Activated CD8-positive, alpha-beta memory T cell treated with anti-CD3 and anti-CD28 coated beads for 4 hours (primary cell): ENCODE measurements at places on chromosomes 6 and 20.

DNA sequence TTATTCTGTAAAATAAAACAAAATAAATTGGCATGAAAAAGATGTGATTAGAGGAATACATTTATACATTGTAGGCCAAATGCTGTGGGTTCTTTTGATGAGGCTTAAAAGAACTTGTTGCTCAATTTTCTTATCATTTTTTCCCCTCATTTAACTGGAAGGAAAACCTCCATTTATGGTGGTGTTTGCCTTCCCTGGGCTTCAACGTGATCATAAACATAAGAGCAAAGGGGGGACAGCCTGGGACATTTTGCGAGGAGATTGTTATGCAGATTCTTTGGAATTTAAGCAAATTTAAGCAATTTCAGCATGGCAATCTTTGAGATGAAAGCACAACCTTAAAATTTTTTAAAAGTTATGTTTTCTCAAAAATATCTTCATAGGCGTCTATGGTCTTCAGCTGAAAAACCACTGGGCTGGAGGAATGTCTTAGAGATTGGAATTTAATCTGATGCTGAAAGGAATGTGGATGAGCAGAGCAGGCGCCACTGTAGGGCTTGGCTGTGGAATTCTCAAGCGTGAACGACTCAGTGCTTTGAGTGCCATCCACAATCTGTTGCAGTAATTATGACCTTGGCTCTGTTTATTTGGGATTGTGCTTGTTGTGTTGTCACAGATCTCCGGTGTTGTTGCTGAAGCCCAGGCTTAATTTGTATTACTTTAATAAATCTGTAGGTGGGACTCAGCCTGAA lies 149.4 kb upstream of the MLIP start:
- DNase-seq, result no peak

DNA sequence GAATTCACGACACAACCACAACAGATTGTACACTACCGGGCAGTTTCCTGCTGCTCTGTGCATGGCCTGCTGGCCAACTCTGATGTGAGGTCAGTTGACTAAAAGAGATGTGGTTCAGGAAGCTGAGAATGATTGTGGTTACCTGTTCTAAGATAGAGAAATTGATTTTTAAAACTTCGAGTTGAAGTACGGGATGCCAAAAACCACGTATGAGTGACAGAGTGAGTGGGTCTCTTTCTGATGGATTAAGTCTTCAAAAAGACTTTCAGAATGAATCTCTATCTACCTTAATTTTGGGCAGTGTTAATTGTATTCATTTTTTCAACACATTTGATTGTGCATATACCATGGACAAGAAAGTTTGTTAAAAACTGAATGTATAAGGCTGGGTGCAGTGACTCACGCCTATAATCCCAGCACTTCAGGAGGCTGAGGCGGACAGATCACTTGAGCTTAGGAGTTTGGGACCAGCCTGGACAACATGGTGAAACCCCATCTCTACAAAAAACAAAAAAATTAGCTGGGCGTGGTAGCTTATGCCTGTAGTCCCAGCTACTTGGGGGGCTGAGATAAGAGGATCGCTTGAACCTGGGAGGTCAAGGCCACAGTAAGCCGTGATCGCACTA lies 121.2 kb downstream of the SGK1 start:
- DNase-seq, result no peak

DNA sequence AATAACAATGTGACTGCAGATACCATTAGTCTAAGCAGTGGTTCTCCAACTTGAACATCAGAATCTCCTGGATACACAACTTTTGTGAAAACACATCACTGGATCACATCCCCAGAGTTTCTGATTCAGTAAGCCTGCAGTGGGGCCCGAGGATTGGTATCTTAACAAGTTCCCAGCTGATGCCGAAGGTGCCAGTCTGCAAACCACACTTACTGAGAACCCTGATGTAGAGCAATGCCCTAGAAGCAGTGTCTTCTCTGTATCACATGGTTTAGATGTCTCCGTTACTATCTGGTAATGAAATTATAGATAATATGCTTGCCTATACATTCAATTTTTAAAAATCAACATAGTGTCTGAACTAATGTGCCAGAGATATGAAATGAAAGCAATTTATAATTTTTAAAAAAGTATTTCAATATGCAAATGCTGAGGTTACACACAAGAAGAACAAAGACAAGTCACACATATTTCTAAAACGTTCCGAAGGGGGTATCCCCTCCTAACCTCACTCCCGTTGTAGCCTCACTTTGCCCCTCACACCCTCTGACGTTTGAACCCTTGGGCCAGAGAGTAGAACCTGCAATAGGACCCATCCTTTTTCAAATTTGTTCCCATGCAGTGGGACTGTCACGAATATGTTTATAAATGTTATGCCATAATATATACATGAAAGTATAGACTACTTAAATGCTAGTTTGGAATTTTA lies 115.4 kb upstream of the SAMD5 start:
- no peak for DNase-seq

GRCh38 chr6:157911278-157911677 lies 70.4 kb upstream of the SYNJ2 start:
- no peak for DNase-seq

DNA sequence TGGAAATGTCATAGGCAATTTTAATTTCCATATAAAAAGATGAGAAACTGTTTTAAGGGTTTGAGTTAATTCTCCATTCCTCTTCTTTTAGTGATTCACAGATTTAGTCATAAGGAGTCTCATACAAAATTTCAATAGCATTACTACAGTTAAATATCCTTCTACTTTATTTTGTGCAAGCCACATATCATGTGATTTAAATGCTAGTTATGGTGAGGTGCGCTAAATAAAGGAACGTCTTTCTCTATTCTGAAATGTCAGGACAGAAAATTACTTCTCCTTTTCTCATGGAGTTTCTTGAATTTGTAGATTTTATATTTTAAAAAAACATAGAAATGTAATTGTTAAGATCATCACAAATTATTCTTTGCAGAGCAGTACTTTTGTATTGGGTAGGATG lies 50.0 kb upstream of the SUPT3H start:
- DNase-seq, result no peak

DNA sequence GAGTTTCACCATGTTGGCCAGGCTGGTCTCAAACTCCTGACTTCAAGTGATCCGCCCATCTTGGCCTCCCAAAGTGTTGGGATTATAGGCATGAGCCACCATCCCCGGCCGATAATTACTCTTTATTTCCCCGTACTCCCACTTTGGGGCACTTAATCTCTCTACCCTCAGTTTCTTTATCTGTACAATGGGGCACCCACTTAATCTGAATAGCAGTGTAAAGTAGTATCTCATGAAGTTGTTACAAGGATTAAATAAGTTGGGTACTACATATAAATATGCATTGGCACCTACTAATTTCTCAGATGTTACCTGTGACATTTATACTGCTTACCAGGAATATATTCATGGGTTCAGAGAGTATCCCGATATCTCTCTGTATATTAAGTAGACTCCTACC lies 15.2 kb downstream of the GINM1 start:
- DNase-seq, result no peak

DNA sequence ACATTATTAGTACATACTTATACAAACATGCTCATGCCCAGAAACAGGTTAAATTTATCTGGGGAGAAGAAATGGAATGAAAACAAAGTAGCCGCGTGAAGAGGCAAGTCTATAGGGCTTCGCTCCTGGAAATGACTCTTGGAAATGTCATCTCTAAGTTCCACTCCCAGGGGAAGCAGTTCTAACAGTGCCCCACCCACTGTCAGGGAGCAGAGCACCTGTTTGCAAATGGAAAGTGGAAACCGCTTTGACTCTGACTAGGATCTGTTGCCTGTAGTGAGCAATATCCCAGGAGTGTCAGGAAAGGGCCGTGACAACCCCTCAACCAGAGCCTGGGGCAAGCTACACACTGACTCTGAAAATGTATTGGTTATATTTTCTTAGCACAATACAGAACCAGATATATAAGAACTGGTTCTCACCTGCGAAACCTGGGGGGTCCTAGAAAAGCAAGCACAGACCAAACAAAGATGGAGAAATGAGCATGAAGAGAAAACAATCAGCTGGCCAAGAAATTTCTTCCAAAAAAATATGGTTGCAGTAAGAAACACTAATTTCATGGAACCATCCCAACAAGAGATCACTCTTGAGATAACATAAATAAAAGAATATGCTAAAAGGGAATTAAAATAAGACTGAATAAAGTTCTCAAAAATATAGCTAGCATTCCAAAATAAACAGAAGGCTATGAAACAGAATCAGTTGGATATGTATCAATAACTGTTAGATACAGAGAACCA lies 47.5 kb upstream of the CRISP1 start:
- no peak for DNase-seq

DNA sequence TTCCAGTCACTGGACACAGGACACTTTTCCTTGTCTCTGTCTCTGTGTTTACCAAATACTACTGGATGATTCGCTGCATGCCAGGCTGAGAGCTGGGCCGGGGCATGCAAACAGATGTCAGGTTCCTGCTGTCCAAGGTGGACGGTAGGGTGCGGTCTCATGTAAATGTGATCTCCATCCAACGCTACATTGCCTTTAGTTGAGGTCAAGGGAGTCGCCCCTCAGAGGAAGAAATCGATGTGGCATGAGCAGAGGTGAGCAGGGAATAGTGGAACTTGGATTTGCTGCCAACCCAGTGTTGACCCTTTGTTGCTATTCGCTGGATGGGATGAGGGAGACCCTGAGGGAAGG lies 9.8 kb upstream of the TOX2 start:
- DNase-seq, result no peak

DNA sequence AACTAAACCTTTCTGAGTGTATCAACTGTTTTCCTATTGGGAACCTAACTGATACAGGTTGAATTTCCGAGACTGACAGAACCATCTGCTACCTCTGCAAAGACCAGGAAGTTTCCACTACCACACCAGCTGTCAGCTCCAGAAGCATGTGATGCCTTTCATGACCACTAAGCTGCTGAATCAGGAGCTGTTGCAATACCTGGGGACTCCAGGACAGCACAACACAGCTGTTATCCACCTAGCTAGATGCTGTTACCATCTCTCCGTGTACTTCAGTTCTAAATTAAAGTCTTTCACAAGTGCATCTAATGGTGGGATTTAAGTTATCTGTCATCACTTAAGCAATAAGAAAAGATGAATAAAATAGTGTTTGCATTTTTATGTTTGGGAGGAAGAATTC lies 158.2 kb upstream of the IMPG1 start:
- no peak for DNase-seq

DNA sequence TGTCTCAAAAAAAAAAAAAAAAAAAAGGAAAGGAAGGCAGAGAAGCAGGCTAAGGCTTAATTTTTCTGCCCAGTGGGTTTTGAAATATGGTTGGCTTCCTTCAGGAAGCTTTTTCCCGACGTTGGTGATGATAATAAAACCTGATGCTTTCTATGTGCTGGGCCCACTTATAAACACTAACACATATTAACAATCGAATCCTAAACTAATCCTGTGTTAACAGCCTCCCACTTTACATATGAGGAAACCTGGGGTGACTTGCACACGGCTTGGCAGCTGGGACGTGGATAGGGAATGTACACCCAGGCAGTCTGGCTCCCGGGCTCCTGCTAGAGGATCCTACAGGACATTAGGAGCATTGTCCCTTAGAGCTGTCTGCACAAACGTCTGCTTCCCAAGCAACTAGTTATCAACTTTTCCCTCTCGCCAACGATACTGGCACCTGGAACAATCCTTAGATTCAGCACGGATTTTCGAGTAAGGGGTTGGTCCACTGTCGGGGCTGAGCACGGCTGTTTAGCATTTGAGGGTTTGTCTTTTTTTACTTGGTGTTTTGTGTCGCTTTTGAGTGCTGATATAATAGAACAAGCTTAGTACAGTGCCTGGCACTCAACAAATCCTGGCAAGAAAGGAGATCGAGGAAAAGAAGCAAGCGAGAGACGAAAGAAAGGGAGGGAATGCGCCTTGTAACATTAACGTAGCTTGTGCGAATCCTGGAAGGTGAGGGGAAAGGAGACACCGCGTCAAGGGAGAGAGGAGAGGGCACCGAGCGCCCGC lies 622 bp upstream of the KIZ start:
- DNase-seq, result no peak

DNA sequence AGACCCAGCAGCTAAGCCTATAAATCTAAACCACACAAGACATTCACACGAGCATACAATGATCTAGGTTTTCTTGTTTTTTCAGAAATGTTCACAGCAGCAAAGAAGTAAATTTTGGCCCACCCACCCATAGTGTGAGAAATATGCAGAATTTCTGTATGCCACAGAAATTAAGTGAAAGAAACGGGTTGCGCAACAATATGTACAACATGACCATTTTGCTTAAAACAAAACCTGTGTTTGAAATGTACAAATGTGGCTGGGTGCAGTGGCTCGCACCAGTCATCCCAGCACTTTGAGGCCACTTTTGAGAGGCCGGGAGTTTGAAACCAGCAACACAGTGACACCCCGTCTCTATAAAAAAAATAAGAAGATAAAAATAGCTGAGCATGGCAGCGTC lies 9.4 kb downstream of the SALL4 start:
- DNase-seq, result no peak

DNA sequence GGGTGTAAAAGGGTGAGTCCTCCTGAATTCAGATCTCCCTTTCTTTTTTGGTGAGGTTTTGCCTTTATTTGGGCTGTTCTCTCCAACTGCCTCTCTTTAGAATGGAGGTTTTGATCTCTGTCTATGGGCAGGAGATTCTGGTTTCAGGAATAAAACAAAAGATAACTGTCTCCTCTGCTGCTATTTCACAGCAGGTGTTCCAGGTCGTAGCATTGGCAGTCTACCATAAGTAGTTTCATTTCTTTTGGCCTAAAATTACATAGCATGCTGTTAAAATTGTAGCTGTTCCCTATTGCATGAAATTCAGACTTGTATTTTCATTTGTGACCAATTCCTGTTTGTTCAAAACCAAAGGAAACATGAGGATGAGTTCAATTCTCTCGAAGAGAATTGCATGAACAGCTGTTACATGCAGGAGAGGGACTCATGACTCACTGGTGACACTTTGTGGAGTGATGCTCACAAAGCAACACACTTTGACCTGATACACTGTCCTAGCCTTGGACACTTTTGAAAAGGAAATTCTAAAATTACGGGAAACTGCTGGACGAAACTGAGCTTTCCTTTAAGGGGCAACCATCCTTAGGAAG lies 76.8 kb upstream of the SIRPG start:
- DNase-seq, result no peak

DNA sequence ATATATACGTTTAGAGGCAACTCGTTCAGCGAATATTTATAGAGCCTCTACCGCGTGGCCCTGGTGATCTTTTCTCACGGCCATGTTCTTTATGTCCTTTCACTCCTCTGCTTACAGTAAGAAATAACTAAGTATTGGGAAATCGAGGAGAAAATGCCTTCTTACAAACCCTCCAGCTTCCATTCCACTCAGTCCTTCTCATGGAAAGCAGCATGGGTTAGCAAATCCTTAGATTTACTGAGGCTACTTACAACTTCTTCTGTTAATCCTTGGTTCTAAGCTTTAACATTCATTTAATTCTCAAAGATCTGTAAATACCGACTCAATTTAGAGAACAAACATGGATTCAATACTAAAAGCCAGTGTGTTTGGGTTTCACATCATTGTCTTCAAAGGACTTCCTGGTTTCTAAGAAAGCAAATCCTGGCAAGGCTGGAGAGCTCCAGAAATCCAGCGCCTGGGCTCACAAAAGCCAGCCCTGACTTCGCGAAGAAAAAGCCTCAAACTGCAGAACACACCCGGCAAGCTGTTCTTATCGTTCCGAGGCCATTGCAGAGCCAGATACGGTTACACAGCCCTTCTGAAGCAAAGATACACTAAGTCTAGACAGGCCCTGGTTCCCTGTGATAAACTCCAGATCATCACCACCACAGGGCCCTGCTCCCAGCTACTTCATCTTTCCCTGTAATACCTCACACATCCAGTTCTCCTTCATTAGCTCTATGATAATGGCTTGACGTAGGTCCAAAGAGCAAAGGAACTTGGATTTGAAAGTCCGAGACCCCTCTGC lies 19.2 kb downstream of the AGPAT4 start:
- no peak for DNase-seq

- no peak for DNase-seq
Measured at GRCh38 chr6:46948699-46949098, 27.0 kb upstream of the ADGRF5 start.
